ENCODE measurements at places on chromosomes 6 and 20.
A peak's percentile ranks its signal among the peaks of the same experiment; 100 is the strongest.

DNA sequence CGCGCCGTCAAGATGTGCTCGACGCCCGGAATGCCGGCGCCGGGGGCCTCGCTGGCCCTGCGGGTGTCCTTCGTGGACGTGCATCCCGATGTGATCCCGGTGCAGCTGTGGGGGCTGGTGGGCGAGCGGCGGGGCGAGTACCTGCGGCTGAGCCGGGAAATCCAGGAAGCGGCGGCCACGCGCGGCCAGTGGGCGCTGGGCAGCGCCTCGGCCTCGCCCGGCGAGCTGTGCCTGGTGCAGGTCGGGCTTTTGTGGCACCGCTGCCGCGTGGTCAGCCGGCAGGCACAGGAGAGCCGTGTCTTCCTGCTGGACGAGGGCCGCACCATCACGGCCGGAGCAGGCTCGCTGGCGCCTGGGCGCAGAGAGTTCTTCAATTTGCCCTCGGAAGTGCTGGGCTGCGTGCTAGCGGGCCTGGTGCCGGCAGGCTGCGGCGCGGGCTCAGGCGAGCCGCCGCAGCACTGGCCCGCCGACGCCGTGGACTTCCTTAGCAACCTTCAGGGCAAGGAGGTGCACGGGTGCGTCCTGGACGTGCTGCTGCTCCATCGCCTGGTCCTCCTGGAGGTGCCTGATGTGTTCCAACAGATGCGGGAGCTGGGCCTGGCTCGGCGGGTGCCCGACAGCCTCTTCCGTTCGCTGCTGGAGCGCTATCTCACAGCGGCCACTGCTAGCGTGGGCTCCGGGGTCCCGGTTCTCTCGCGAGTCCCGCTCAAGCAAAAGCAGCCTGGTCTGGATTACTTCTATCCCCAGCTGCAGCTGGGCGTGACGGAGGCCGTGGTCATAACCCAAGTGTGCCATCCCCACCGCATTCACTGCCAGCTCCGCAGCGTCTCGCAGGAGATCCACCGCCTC is 656 bp downstream of the TDRD6 start:
- DNase-seq = no peak

GRCh38 chr6:144327081-144327480 is 41.9 kb downstream of the UTRN start:
- no peak for DNase-seq

DNA sequence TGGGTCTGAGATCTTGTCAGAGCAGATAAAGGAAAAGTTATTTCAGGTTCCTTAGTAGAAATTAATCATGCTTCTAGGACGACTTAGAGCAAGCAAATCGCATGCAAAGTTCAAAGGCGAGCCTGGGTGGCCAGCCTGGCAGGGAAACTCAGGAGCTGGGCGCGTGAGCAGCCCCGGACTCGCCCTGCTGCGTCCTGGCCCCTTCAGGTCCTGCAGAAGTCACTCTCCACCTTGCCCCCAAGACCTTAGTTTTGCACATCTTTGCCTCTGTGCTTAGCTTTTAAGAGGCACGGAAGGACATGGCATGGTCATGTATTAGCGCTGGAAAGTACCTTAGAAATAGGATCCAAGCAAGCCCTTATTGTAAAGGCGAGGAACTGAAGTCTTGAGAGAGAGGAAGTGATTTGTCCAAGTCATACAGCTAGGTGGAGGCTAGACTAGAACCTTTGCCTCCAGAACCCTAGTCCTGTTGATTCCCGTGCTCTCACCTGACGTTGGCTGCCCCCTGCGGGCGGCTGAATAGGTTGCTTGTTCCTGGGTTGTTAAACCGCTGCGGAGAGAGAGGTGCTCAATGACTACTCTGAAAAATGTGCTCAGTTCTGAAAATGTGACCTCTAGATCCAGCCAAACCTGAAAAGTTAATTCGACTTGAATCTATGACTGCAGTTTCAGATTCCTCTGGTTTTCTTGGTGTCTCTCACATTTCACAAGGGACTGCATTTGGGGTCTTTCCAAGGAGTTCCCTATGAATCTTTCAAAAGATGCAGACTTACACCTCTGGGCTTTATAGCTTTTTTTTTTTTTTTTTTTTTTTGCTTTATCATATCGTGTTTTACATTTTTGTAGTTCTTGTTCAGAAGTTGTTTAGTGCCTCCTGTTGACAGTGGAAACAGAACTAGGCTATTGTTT is 2.7 kb downstream of the MYB start:
- peak; percentile 14 for DNase-seq

DNA sequence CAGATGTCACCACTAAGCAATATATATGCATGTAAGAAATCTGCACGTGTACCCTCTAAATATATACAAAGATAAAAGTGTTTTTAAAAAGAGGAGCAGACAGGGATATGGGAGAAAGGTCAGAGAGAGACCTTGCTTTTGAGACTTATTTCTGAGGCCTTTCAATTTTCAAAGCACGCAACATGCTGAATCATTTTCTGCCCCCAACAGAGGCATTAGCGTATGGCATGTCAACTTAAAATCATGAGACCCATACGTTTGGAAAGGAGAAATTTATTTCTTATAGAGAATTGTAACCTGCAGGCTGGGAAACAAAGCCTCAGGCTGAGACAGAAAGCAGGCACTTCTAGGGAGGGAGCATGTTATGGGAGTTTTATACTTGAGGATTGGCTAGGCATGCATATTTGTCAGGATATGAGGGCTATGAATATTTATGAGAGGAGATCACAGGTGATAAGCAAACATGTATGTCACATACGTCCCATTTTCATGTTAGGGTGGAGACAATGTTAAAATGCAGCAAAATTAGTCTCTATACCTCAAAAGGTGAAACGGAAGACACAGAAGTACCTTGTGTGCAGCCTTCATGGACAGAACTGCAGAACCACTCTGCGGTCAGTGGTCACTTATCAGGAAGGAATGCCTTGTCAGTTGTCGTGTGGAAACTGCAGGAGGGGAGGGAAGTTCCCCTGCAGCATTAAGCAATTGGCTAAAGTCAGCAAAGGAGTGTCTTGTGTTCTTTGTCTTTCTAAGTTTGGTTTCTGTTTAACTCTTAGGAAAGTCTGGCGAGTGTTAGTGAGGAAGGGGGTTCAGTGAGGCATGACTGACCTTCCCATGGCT is 6.3 kb upstream of the GABRR2 start:
- DNase-seq = no peak

- no peak for DNase-seq
Measured at GRCh38 chr20:13638162-13638495, 603 bp downstream of the TASP1 start.

- DNase-seq = no peak
Measured at GRCh38 chr20:15921930-15922329, 651.3 kb downstream of the KIF16B start.

GRCh38 chr20:36367907-36368799 is 62.0 kb downstream of the DLGAP4 start:
- peak; percentile 3 for DNase-seq

DNA sequence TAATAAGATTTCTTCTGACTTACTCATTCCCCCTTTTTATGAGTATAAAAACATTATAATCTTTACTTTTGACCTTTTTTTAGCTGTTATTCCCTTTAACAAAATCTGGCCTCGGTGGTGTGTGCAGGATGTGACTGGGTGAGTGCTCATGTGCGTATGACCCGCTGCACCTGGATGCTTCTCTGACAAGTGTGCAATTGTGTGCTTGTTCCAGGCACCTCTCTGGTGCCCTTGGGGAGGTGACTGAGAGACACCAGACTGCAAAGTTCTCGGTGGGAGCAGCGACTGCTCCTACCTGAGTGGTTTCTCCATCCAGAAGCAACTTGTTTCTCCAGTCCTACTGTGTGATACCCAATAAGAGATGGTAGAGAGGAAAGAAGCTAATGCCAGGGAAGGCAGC is 65.0 kb downstream of the ISM1 start:
- no peak for DNase-seq

DNA sequence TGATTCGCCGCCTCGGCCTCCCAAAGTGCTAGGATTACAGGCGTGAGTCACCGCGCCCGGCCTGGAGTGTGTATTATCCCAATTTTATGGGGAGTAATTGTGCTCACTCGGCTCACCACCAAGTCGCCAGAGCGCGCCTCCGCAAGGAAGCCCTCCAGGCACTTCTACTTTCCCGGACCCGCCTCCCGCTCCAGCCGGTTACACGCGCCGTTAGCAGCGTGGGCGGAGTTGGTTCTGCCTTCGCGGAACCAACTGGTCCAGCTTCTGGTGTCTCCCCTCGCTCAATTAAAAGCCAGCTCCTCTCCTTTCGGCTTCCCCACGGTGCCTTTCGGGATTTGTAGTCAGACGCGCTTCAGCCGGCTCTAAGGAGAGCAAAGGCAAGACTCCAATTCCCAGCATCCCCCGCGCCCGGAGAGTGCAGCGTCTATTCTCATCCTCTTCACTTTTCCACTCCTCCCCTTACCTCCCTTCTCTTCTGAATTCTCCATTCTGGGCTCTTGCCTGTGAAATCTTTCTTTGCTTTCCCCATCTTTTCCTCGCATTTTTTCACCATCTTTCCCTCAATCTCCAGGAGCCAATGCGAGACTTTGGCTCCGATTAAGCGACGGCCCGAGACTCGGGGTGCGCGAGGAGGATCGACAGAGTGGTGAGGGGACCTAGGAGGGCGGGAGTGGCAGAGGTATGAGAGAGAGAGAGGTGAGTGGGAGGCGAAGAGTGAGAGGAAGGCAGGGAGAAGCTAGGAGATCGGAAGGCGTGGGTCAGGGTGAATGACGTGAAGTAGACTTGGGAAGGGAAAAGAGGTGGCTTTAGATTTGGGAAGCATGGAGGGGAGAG is at the start of gene GTF2H4:
Gene GTF2H4 (plus strand): TSS at position 450 of the 834 bp plus-strand sequence.
- DNase-seq = peak; percentile 95

- DNase-seq = no peak
Measured at GRCh38 chr6:133474516-133474915, 233.4 kb downstream of the EYA4 start.

DNA sequence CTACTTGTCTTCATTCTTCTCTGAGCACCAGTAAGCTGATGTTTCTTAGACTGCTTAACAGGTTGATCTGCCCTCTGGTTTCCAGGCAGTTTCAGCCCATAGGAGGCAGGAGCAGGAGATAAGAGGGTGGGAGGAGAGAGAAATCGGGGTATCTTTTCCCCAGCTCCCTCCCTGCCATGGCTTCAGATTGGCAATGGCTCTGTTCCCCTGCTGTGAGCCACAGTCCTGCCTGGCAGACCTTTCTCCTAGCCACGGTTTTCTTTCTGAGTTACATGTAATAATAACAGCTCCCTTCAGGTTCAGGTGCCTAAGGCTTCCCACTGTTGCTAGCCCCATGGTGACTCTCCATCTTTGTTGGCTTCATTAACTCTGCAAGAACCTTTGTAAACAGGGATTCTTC is 115.3 kb downstream of the CD83 start:
- DNase-seq = no peak

DNA sequence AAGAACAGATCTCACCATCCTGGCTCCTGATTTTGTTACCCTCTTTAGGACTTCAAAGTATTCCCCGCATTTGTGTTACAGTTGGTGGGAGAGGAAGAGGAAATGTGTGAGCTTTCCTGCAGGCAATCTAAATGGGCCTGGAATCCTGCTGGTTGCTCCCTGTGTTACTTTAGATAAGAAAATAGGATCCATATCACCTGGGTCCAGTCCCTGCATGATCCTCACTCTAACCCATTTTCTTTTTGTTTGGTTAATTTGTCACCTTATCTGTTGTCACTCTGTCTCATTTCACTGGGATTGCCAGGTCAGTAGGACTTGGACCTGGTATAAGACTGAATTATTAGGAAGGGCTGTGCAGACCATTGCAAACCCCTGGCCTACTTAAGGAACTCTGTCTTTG is 175.9 kb upstream of the GJE1 start:
- DNase-seq = no peak

DNA sequence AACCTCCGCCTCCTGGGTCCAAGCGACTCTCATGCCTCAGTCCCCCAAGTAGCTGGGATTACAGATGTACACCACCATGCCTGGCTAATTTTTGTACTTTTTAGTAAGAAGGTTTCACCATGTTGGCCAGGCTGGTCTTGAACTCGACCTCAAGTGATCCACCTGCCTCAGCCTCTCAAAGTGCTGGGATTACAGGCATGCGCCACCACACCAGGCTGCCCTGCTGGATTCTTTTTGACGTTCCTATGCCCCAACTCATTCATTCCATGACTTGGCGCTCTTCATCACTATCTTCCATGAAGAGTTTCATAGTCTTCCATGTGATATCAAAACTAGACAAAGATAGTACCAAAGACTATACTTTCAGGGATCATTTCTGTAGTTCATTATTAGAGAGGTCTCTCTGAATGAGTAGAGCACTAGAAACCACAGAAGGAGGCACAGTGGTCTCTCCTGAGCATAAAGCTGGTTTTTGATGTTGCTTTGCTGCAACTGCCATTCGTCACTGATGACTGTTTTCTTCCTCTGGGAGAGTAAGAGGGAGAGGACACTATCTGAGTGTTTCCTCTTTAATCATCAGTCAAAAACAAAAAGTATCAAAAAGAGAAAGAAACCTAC is 23.5 kb downstream of the DNAAF9 start:
- DNase-seq = no peak

DNA sequence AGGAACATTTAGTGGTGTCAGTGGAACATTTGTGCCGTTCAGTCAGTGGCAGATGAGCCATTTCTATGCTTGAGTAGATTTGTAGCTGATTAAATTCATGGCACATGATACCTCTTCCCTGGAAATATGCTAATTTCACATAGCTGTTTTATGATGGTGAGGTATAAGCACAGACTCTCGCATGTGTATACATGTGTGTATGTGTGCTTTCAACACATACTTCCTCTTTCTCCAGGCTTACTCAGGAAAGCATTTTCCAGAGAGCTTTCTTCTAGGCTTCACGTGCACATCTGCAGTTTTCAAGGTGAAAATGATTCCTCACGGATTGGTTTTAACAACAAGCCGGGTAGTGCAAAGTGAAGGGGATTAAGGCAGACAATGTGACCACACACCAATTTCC is 396.5 kb downstream of the HDGFL1 start:
- DNase-seq = no peak

- DNase-seq = no peak
Measured at GRCh38 chr6:20816126-20816525, 281.9 kb downstream of the CDKAL1 start.

DNA sequence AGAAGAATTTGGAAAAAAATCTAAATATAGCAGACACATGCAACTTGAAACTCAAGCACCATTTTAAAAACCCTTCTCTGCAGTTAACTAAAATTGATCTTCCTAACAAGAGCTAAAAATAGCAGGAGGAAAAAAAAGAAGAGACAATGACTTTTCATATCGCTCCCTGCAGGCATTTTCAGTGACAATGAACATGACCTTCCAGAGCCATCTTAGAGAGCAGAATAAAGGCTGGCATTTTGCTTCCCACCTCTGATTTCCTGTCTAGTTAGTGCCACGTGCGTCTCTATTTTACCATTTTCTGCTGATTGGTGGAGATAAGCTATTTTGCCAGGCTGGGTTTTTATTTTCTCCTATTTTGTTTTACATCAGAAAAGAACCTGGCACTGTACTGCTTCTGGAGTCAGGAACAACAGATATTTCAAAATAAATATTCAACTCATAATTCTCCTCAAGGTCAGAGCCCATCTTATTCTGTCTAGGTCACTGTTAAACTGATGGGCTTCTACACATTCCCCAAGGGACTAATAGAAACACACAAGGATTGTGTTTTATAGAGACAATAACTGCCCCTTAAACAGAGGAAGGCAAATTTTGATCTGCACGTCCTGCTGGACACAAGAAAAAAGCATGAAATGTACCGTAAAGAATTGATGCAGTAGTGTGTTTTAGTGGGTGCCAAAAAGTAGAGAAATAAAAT is 70.2 kb upstream of the ENPP5 start:
- no peak for DNase-seq
